ENCODE measurements at places on chromosomes 7 and 10. TPM values are rescaled to one million over a fixed set of nuclear protein-coding genes. Genes with fewer than 3 reads are reported as not detected.

BNIP3 gene
- 52.9 TPM for total RNA-seq

LEP gene
- total RNA-seq, result not detected

CNNM1 gene
- total RNA-seq, result 3.0 TPM

KCND2 gene
- not detected for total RNA-seq

PRSS37 gene
- total RNA-seq, result not detected
